ENCODE measurements at places on chromosomes 12 and 14. TPM values are rescaled to one million over a fixed set of nuclear protein-coding genes. Genes with fewer than 3 reads are reported as not detected.

TAS2R7 gene
- total RNA-seq = not detected

ESPL1 gene
- total RNA-seq = 0.53 TPM

TMPO gene
- total RNA-seq = 32.4 TPM

AMIGO2 gene
- total RNA-seq = 13.1 TPM

KIF5A gene
- not detected for total RNA-seq

PTPRR gene
- 15.5 TPM for total RNA-seq

RNASE3 gene
- not detected for total RNA-seq

SYT10 gene
- not detected for total RNA-seq

OR6C65 gene
- not detected for total RNA-seq

SPX gene
- 4.9 TPM for total RNA-seq

MUCL1 gene
- total RNA-seq = not detected

ARL6IP4 gene
- 192 TPM for total RNA-seq

C12orf56 gene
- total RNA-seq = not detected

Data from myocyte (in vitro differentiated cells).